ENCODE measurements at places on chromosomes 5 and 9.
A peak's percentile ranks its signal among the peaks of the same experiment; 100 is the strongest.

- DNase-seq: no peak
Observed at GRCh38 chr5:128613128-128613527, 75.1 kb upstream of the FBN2 start.

DNA sequence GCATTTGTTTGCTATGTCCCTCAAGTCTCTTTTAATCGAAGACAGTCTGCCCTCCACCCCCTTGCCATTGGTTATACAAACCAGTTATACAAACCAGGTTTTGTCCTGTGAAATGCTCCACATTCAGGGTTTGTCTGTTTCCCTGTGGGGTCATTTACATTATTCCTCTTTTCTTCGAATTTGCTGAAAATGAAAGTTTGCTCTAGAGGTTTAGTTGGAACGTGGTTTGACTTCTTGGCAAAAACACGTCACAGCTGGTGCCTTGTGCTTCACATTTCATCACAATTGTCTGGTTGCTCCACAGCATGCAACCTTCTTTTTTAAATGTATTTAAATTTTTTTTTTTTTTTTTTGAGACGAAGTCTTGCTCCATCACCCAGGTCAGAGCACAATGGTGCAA lies 4.2 kb upstream of the HAVCR2 start:
- peak; percentile 10 for DNase-seq

DNA sequence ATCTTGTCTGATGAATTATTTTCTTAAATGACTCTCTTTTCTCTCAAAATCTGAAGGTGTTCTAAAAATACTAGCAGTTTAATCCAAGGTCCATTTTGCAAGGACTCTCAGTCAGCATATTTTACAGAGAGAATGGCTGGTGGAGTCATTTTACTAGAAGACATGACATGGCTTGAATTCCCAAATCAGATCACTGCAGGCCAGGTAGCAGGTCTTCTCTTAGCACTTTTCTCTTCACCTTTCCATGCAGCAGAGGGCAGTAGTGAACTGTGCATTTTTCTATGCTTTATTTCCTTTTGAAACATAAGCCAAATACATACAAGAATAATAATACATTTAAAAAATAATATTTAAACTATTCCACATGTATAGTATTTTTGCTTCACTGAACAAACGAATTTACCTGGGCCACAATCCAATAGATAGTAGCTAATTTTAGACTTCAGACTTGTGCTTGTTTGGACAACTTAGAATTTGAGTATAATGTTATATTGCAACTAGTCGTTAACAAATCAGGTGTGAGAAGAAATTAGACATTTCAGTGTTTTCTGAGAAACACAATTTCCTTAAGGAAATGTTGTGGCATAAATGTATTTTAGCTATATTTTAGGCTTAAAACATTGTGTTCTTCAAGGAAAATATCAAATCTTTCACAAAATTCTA lies 289.4 kb upstream of the DAB2 start:
- peak; percentile 58 for DNase-seq

DNA sequence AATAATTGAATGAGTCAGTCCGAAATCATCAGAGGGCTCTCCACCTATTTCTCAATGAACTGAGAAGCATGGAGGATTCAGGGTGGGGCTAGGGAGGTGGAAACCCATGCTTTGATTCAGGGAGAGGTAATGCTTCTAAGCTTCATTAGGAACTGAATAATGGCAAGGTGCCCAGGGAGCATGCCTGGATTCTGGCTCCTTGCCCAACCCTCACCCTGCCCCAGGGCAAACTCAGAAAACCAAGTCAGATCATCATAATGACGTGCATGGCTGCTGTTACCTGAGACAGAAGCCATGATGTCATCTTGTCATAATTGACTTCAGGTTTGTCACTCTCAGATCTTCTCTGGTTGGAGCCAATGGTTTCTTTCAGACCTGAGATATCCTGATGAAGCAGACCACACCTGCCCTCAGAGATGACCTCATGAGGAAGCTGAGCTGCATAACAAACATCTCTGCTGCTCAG lies 199.6 kb downstream of the SYK start:
- no peak for DNase-seq

- no peak for DNase-seq
Observed at GRCh38 chr9:125470767-125471580, 209.3 kb downstream of the GAPVD1 start.

- no peak for DNase-seq
Observed at GRCh38 chr5:179336126-179336870, 9.0 kb downstream of the ADAMTS2 start.

DNA sequence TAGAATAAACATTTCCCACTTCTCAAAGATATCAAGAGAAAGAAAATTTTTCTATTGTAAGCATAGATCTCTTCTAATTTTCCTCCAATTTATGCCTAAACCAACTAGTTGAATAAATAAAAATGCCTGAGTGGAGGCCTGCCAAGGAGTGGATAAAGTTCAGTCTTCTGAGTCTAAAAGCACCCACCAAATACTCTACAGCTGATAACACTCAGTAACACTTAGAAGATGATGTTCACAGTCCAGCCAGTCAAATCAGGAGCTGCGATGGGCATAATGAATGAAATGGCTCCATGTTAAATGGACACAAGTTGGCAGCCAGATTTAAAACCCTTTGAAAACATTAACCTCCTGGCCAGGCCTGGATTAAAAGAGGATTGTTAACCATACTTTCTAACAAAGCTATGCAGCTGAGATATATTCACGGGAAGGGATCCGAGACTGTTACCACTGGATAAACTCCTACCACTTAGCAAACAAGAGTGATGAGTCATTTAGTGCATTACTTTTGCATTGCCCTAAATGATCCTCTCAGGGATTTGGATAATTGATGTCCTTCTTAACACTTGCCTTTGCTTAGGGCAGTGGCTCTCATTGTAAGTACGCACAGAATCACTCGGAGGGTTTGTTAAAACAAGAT lies 63.7 kb upstream of the CCDC112 start:
- DNase-seq: no peak

DNA sequence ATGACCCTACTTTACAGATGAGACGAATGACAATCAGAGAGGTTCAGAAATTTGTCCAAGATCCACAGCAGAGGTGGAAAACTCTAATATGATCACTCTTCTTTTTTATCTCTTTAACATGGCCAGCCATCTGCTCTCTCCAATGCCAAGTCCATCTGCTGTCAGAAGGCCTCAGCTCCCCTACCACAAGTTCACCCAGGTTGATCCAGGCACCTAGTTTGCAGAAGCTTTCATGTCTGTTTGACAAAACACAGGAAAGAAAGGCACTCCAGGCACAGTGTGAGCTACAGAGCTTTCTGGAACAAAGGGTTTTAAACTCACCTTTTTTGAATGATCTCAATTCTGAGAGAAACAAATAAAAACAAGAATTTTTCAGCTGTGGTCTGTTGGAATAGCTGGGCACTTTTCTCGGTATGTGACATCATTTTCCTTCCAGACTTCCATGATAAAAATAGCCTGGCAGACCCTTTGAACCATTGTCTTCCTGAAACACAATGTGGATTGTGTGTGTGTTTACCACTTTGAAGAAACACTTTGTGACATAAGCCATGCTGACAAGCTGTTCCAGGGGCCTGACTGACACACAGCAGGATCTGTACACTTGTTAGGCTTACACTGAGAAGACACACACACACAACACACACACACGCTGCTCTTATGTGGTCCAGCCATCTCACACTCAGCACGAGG lies 214.3 kb downstream of the AGTPBP1 start:
- DNase-seq: no peak

- DNase-seq: no peak
Observed at GRCh38 chr5:76487821-76488220, 84.7 kb downstream of the IQGAP2 start.

DNA sequence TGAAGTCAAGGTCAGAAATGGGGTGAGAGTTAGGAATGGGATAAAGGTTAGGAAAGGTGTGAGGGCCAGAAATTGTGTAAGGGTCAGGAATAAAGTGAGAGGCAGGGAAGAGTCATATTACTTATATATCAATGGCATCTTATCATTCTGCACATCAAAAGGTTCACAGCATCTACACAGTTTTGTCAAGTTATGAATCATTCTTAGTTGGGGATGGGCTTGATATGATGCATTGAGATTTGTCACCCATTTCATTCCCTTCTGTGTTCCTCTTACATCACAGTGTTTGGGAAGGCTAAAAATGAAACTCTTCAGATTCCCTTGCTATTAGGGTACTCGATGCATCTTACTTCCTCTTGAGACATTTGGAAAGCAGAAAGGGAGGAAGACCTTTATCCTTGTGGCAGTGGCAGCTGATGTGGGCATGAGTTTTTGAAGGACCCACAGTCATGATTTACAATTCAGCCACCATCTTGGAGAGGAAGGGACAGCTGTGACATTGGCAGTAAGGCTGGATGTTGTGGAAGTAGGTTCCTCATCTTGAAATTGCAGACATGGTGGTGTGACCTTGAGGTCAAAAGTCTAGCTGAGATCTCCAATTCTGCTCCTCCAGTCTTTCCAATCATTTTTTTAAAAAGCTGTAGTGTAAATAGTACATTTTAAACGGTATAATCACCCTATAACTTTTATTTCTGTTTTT lies 24.2 kb upstream of the NPR3 start:
- no peak for DNase-seq

DNA sequence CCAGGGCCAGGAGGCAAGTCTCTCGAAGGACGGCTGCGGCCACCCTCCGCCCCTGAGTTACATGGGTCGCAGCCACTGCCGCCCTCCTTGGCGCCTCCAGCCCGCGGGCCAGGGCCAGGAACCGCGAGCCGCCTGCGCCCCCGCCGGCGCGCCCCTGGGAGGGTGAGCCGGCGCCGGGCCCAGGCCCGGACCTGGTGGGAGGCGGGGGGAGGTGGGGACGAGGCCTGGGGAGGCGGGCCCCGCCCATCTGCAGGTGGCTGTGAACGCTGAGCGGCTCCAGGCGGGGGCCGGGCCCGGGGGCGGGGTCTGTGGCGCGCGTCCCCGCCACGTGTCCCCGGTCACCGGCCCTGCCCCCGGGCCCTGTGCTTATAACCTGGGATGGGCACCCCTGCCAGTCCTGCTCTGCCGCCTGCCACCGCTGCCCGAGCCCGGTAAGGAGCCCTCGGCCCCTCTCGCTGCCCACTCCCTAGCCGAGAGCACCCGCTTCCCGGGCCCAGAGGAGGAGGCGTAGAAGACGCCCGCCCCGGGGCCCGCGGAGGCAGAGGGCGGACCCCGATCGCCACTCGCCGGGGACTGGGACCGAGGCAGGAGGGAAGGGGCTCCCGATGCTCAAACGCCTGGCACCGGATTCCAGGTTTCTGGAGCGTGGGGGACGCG lies at the start of gene ASS1:
Gene ASS1 (plus strand): TSS at position 397 of the 657 bp plus-strand sequence. CDS start 7,268 bp downstream, outside the sequence.
- DNase-seq: no peak

DNA sequence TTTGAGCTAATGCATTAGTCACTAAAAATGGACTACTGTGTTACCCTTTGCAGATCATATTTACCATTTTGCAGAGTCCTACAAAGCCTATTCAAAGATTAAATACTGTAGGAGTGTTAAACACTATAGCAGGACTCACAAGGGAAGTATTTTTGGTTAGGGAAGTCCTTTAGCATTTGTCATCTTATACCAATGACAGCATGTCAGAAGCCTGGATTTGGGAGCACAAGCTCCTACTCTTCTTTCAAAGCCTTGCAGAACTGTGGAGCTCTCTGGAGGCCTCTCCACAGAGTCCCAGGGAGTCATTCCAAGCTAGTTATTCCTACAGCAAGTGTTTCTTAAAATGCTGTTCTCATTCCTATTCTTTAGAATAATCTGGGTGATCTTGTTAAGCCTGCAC lies 288.8 kb downstream of the PIK3R1 start:
- no peak for DNase-seq

DNA sequence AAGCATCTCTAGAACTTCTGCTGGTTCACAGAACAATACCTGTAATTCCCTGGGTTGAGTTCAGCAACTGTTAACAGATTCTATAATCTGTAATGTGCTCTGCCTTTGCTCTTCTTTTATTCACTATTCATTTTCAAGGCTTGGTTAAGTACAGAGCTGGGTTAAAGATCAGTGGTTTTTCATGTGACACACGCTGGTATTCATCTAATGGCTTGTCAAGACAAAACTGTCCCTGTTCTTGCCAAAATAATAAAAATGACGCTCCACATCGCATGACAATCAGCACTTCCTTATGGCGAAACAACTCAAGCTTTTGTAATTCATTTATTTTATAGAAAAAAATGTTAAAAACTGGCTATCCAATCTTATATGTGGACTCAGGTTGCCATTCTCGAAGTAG lies 137.9 kb downstream of the BNC2 start:
- no peak for DNase-seq

DNA sequence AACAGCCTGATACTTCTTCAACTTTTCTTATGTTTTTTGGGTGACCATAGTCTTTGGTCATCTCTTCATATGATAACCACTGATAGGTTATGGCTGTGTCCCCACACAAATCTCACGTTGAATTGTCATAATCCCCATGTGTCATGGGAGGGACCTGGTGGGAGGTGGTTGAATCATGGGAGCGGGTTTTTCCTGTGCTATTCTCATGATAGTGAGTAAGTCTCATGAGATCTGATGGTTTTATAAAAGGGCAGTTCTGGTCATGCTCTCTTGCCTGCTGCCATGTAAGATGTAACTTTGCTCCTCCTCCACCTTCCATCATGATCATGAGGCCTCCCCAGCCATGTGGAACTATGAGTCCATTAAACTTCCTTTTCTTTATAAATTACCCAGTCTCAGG lies 8.7 kb downstream of the RHOBTB3 start:
- DNase-seq: no peak

DNA sequence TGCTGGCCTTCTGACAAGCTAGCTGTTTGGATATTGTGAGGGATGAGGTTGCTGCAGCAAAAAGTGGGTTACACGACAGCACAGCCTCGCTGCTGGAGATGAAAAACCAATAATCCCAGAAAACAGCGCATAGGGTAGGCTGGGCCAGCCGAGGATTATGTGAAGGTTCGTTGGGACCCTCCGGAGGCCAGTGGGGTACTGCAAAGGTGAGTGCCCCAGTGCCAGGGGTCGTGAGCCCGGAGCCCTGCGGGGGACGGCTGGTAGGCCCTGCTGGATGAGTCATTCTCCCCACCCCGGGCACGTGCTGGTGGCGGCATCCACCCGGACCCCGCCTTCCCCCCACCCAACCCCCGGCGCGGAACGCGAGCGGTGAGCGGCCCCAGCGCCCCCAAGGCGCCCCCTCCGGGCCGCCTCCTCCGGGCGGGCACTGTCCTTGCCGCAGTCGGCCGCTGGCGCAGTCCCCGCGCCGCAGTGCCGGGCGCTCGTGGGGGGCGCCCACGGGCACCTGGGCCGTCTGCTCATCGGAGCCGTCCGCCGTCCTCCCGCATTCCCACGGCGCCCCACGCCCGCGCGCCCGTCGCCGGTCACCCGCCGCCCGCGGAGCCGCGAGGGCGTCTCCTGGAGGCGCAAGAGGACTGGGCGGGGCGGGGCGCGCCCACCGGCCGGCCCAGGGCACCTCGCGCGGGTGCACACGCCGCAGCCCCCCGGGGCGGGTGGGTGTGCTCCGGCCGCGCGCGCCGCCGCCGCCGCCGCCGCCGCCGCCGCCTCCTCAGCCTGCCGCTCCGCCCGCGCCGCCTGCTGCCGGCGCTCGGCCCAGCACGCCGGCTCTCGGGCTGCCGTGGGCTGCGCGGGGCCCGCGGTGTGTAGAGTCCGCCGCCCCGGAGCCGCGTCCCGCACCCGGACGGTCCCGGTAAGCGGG lies at the start of gene PHF24:
Gene PHF24 (plus strand): TSS at position 794 of the 919 bp plus-strand sequence. CDS start 13,014 bp downstream, outside the sequence.
- DNase-seq: no peak

DNA sequence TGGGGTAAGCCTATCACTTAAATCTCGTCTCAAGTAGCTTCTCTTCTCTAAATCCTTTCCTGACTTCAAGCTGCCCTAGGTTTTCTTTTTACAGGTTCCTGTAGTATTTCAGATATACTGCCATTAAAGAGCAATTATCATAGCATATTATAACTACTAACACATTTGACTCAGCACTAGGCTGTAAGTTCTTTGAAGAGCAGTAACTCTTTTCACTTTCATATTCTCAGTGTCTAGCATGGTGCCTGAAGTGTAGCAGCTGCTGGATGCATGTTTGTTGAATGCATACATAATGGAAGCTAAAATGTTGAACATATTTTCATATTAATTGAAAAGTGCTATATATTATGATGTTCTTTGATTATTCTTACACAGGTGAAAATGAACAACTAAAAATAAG lies 22.5 kb downstream of the CCDC152 start:
- DNase-seq: no peak

Data from AML-193 (cell line).